ENCODE measurements at places on chromosomes 4 and X. TPM values are rescaled to one million over a fixed set of nuclear protein-coding genes. Genes with fewer than 3 reads are reported as not detected.
A peak's percentile ranks its signal among the peaks of the same experiment; 100 is the strongest.

MAGEC2 gene
- total RNA-seq = not detected

AMBN gene
- not detected for total RNA-seq

ASB12 gene
- total RNA-seq = 0.78 TPM

GRCh38 chr4:56908206-56909085, 746 bp downstream of the REST start:
- peak; percentile 97 for DNase-seq

DNA sequence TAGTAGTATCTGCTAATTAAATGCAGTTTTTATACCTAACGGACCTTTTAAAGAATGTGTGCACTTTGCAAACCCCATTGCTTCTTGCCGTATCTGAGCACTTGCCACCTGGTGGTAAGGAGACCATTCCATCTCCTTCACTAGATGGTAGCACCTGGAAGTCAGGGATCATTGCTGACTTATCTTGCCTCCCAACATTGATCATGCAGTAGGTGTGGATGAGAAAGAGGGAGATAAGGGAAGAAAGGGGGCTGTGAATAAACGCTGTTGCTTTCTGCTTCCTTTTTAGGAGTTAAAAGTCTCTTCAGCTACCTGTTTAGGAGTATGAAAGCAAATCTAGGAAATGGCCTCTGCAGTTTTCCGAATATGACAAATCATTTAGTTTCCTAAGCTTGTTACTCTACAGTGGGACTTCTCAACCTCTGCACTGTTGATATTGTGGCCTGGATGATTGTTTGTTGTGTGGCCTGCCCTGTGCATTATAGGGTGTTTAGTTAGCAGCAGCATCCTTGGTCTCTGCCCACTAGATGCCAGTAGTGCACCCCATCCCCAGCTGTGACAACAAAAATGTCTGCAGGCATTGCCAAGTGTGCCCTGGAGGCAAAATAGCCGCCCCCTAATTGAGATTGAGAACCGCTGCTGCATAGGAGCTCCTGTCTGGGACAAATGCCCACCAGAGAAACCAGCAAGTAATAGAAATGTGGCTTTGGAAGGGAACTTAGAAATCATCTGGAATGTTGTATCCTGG, 38.8 kb downstream of the GAB1 start:
- DNase-seq = no peak

DNA sequence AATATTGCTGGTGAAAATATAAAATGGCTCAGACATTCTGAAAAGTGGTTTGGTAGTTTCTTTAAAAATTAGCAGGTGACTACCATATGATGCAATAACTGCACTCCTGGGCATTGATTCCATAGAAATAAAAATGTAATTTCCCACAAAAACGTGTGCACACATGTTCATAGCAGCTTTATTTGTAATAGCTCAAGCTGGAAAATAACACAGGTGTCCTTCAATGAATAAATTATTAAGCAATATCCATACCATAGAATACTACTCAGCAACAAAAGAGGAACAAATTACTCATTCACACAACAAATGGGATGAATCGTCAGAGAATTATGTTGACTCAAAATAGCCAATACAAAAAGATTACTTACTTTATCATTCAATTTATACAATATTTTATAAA, 893.7 kb upstream of the SLIT2 start:
- DNase-seq = no peak

Data from H7 (cell line).